NCI-H774 (cell line): ENCODE measurements at places on chromosomes 12 and 14.

GRCh38 chr14:37399517-37399916 is 195.5 kb downstream of the FOXA1 start:
- DNase-seq: no peak

DNA sequence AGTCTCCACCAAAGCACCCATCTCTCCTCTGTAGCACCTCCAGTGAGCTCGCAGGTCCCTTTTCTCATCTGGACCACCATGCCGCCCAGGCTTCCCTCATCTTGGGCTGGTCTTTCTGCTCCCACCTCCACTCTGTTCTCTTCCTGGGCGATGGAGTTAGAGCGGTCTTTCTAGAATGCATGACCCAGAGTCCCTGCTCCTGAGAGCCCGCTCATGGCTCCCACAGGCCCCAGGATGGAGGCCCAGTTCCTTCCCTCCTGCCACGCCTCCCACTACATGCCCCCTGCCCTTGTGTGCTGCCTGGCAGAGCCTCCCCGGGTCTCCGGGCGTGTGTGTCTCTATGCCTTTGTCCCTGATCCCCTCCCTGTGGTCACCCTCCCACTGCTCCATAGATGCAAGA is 100.7 kb upstream of the RTL1 start:
- no peak for DNase-seq

DNA sequence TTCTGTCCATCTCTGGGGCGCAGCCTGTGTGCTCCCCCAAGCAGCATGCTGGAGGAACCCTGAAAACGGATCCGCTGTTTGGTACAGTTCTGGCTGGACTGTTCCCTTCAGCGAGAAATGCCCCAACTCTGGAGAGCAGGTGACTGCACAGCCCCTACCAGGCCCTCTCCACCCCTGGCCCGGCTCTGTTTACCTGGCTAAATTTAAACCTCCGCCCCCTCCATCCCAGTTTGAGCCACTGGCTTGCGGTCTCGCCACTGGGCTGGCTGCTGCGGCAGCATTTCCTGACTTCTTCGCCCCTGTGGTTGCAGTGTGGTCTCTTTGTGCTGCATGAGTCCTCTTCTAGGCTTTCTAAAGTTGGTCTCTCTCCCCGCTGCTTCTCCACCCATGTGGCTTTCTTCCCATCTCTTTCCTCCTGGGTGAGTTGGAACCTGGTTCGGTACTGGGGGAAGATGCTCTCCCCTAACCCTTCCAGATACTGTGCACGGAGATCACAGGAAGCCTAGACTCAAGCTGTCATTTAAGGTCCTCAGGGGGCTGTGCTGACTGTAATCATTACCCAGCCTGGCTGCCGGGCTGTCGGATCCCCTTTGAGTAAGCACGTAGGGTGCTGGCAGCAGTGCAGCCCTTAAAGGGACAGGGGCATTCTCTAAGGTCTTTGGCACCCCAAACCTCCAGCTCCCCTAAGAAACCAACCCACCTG is 60.6 kb downstream of the FBXL14 start:
- no peak for DNase-seq

GRCh38 chr14:40221428-40221827 is 789.2 kb upstream of the FBXO33 start:
- DNase-seq: no peak

DNA sequence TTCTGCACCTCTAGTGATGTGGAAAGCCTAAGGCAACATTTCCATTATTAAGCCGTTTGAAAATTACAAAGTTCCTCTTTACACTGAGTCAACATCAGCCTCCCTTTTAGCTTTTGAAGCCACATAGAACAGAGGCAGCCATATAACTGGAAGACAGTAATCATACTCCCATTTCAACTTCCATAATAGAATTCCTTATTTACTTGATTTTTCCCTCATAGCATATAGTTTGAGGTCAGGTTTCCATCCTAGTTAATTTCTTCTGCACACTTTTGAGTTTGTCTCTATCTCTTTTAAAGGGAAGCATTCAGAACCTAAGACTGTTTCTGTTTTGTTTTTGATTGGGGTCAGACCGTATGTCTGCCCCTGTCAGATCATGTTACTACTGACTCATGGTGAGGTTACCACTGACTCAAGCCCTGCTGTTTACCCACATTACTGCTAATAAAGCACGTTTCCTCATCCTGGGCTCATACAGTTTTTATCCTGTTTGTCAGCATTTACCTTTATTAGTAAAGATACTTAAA is 161.0 kb downstream of the SLC38A4 start:
- DNase-seq: peak; percentile 28

- peak; percentile 42 for DNase-seq
Measured at GRCh38 chr12:101490286-101490920, 15.3 kb downstream of the SPIC start.

GRCh38 chr12:11836282-11837151 is 187.0 kb downstream of the ETV6 start:
- DNase-seq: no peak

DNA sequence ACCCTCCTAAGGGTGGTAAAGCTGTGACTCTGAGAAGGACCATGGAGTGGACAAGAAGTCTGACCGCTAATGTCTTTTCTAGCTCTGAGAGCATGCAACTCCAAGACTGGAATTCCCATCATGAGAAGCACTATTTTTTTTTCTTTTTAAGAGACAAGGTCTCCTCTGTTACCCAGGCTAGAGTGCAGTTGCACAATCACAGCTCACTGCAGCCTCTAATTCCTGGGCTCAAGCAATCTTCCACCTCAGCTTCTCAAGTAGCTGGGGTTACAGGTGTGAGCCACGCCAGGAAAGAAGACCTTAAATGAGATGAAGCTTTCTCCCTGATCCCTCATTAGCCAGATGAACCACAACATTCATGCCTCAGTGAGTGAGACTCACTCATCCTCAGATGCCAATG is 19.2 kb downstream of the VDR start:
- no peak for DNase-seq

GRCh38 chr12:71029302-71029701 is 108.8 kb upstream of the PTPRR start:
- no peak for DNase-seq

GRCh38 chr12:47818467-47819137 is 1.1 kb downstream of the HDAC7 start:
- DNase-seq: no peak

DNA sequence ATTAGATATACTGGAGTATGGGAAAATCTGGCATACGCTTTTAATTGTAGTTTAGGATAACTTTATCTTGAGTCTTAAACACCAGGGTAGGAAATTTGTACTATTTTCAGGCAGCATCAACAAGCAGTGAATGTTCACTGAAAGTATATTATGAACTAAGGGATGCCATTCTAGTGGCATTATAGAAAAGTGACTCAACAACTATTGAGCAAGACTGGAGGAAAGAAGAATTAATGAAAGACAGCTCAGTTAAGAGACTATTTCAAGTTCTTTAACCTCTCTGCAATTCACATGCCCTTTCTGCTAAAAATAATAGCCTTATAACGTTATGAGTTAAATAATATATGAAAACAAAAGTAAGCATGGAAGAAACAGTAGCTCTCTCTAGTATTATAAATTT is 343.1 kb downstream of the FSCB start:
- DNase-seq: no peak

DNA sequence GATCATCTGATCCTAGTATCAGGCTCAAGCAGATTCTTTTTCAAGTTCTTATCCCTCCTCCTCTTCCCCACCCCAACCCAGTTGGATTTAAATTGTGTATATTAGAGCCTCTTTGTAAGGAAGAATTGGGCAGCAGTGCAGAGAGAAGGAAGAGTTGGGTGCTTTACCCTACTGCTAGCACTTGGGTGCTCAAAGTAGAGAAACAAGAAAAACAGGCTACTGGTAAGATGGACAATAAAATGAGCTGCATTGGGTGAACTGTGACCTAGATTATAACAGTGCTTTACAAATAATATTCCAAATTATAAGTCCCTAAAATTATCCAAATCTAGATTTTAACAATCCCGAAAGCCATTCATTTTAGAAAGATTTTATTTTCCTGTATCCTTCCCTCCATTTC is 363.4 kb upstream of the GARIN6 start:
- DNase-seq: no peak

DNA sequence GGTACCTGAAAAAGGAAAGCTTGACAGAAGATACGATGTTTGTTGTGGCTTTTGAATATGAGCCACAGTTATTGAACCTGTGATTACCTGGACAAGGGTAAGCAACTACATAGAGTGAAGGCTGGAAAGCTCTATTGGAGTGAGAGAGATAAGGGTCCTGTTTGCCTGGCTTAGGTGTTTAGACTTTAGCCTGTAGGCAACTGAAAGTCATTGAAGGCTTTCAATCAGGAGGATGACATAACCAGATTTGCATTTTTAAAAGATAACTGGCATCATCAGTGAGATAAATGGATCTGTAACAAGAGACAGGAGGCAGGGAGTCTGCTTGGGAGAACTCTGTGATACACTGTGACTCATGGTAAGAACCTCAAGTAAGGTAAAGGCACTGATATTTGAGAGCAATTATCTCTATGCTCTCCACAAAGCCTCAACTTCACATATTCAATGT is 128.9 kb upstream of the SOX5 start:
- DNase-seq: no peak

- DNase-seq: no peak
Measured at GRCh38 chr14:91722386-91722785, 9.5 kb downstream of the CATSPERB start.

- DNase-seq: no peak
Measured at GRCh38 chr12:14576896-14577295, 9.2 kb upstream of the PLBD1 start.

- no peak for DNase-seq
Measured at GRCh38 chr14:70711451-70711850, 69.7 kb downstream of the TTC9 start.

DNA sequence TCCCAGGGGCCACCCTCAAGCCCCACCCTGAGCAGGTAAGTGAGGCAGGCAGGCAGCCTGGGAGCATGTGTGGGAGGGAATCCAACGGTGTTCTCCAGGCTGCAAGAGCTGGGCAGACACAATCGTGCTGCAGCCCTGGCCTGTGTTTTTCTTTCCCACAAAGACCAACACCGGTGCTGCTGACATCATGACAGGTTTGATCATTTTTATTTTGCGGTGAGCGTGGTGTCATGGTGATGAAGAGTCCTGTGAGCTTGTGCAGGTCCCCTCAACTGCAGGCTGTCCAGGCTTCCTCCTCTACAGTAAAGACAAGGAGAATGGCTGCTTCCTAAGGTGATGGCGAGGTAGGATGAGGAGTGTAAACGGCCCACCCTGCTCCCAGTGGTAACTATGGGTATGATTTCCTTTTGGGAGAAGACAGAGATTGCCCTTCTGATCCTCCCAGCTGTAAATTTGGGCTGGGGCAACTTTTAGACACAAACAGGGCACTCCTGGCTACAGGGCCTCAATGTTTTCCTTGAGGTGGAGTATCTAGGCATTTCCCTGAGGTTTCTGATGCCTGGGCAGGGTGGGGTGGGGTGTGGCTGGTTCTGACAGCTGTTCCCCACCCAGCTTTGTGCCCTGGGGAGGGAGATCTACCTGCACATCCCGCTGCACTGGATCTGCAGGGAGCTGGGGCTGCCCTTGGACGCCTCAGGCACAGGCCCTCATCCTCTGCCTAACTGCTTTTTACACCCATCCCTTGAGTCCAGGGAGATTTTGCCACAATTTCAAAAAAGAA is 109.1 kb downstream of the VCPKMT start:
- no peak for DNase-seq

DNA sequence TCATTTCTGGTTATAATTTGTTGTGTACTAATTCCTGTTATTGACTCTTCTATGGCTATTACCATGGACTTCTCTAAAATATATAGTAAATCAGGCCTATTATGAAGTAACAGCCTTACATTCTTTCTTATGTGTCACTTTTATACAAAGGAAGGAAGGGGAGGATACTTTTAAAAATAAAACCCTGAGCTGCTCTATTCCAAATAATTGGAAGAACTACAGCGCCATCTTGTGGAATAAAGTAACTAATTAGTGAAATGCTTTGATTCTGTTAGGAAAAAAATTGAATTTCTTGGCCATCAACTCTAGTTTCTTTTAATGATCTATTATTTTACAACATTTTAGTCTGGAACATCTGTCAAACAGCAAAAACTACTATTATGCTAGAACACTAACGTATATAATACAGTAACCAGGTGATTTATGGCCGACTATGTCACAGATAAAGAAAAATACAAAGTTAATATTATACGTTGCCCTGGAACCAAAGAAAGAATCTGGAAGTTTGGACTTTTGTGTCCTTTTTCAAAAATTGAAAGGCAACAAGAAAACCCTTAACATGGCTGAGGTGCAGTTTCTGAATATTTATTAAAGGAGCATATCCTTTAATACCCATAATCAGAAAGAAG is 55.0 kb upstream of the NELL2 start:
- peak; percentile 85 for DNase-seq

DNA sequence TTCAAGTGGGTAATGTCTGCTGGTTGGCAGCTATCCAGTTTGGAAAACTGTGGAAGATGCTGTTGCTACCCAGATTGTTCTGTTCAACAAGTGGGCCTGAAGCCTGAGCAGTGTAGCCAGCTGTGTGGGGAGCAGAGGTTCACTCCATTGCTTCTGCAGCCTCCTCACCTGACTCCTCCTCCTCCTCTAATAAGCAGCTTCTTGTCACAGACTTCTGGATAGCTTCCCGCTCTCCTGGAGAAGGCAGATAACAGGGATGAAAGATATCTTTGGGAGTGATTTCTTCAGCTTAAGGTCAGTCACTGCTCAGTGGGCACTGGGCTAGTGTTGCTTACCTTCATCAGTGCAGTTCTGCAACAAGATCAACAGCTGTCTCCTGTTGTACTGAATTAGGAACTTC is 2.0 kb downstream of the POP5 start:
- no peak for DNase-seq

DNA sequence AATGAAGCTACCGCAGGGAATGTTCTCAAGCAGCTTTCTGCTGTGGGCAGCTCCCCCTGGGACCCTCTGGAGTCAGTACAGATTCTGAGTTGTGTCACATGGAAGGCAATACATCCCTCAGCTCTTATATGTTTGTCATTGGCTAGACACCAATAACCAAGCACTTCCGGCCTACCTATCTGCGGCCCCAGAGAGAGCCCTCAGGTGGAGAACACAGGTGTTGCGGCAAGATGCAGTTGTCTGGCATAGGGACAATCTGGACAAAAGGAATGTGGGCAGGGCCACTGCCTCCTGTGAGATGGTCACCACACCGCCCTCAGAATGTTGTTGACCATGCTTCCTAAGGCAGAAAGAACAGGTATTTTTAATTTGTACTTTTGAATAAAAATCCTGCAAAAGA is 118.7 kb downstream of the BRMS1L start:
- no peak for DNase-seq

GRCh38 chr12:84757978-84758377 is 154.6 kb downstream of the SLC6A15 start:
- no peak for DNase-seq

DNA sequence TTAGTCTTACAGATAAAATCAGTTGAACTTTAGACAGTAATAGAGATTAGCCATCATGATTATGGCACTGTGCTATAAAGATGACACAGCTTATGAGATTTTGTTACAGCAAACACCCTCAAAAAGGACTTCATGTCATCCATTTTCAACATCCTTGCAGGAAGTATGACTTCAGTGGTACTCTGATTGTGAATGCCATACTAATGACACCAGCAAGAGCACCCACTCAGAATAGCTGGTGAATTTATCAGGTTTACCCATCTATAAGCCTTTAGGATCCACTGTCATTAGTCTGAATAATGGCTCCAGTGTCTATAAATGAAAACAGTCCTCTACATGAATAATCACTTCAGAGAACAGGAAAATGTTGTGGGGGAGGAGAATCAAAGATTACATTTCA is 615.2 kb downstream of the RPS29 start:
- no peak for DNase-seq
